ENCODE measurements at places on chromosomes 3 and 15. TPM values are rescaled to one million over a fixed set of nuclear protein-coding genes. Genes with fewer than 3 reads are reported as not detected.

GRCh38 chr15:85749261-85750151 lies 45.2 kb downstream of the KLHL25 start:
- no peak for DNase-seq

- DNase-seq = peak; percentile 59
These were observed 49.2 kb downstream of the CTDSPL start for GRCh38 chr3:37910671-37911400.

DNA sequence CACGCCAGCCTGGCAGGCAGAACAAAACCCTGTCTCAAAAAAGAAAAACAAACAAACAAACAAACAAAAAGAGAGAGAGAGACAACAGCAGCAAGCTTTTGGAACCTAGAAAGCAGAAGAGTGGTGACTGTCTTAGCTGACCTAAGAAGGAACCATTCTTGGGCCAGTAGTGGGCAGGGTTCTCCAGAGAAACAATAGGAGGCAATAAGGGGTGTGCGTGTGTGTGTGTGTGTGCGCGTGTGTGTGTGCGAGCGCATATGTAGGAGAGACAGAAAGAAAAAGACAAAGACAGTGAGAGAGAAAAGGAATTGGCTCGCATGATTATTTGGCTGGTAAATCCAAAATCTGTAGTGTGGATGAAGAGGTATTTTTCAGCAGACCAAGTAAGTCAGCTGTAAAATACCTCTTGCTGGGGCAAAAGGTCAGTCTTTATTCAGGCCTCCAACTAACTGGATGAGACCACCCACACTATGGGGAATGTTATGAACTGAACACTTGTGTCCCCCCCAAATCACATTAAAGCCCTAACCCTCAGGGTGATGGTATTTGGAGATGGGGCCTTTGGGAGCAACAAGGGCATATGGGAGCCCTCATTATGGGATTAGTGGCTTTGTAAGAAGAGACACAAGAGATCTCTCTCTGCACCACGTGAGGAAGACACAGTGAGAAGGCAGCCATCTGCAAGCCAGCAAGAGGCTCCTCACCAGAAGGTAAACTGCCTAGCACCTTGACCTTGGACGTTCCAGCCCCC lies 15.1 kb upstream of the BLM start:
- no peak for DNase-seq

- DNase-seq = no peak
These were observed 146.2 kb downstream of the KLF13 start for GRCh38 chr15:31472636-31473384.

DNA sequence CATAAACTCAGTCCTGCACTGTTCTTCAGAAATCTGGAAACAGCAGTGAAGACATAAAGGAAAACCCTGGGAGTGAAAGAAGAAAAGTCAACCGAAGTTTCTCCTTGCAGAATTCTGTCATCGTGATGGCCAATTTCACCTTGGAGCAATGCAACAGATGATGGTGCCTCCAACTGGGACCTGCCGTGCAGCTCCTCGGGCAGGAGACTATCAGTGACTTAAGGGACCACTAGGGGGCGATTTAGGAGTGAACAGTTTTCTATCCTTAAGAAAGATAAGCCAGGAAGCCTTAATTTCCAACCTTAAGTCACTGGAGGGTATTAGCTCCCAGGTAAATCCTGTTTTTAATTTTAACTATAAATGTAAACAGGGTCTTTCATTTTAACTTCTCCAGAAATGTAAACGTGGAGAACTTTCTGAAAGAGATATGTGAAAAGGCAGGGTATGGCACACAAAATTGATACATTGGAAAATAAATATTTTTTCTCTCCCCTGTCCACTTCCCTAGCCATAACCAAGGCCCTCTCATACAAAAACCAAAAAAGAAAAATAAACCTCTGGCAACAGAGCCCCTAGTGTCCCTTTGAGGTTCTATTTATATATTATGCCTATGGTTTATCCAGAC lies 116.3 kb downstream of the PDZRN3 start:
- DNase-seq = peak; percentile 67

GRCh38 chr3:54447427-54447826 lies 325.1 kb downstream of the CACNA2D3 start:
- DNase-seq = no peak

GRCh38 chr3:55518451-55518850 lies 31.3 kb upstream of the WNT5A start:
- DNase-seq = no peak

- DNase-seq = no peak
These were observed 93.0 kb upstream of the IGSF10 start for GRCh38 chr3:151553888-151554287.

DNA sequence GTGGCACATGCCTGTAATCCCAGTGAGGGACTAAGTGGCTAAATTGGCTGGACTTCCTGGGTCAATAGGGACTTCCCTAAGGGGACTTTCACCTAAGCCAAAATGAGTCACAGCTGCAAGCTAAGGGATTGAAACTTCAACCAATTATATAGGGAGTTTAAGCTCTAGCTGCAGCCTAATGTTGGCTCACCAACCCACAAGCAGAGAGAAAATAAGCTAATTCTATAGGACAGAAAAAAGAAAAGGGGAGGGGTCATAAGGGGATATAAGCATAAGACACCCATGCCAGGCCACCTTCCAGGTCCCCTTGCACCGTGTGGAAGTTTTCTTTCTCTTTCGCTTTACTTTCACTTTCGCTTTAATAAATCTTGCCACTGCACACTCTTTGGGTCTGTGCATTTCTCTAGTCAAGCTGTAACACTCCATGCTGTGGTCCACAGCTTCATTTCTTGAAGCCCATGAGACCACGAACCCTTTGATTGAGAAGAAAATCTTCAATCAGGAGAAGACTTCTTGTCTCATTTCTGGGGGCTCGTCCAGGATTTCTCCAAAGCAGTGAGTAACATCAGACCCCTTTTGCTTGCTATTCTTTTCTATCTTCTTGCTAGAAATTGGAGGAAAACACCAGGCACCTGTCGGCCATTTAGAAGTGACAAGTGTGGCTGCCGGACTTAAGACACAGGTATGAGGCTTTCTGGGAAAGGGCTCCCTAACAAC lies 192.3 kb downstream of the IGSF11 start:
- no peak for DNase-seq

DNA sequence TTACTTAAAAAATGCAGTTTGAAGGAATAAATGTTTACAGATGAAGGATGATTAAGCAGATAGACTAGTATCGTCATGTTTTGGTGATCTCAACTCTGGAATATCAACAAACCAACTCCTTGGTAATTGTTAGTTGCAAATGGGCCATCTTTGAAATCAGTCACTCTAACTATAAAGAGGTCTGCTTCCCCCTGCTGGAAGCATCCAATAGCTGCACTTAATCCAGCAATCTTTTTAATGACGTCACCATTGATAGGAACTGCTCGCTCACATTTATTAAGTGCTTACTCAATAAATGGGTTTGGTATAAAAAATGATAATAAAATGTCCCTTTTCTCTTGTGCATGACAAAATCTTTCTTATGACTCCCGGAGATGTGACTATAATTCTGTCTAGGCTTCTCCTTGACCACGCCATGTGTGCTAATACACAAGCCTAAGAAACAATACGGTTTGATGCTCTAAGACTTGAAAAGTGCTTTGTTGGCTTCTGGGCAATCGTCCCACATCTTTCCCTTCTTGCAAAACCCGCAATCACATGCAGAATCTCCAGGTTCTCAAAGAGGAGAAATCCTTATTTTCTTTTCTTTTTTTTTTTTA lies 227.6 kb upstream of the POU1F1 start:
- DNase-seq = peak; percentile 27

DNA sequence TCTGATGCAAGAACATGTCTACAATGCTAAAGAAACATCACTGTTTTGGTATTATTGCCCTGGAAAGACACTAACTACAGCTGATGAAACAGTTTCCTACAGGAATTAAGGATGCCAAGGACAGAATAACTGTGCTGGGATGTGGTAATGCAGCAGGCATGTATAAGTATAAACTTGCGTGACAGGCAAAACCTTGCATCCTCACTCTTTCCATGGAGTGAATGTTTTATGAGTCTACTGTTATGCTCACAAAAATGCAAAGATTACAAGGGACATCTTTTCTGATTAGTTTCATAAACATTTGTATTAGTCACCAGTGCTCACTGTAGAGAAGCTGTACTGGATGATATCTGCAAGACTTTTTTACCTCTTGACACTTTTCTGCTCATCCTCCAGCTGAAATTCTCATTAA lies 143.6 kb downstream of the NAALADL2 start:
- DNase-seq = no peak

DNA sequence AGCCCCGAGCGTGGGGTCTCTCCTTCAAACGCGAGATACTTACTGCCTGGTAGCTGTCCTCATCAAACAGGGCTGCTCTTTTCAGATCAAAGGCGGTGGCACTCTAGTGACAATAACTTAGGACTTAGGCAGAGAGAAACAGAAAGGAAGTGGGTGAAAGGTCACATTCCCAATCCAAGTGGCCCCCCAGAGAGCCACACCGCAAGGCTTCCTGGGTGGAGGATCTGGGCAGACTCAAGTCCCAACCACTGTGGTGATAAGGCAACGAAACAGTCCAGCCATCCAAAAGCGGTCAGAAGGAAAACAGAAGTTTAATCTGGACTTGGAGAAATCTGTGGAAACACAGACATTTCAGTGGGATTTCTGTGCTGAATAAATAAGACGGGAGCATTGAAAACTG lies 227.2 kb downstream of the ADAMTS17 start:
- no peak for DNase-seq

- no peak for DNase-seq
These were observed 5.7 kb upstream of the TBC1D2B start for GRCh38 chr15:78083186-78083585.

- no peak for DNase-seq
These were observed 196.8 kb upstream of the LPP start for GRCh38 chr3:187957165-187957581.

DNA sequence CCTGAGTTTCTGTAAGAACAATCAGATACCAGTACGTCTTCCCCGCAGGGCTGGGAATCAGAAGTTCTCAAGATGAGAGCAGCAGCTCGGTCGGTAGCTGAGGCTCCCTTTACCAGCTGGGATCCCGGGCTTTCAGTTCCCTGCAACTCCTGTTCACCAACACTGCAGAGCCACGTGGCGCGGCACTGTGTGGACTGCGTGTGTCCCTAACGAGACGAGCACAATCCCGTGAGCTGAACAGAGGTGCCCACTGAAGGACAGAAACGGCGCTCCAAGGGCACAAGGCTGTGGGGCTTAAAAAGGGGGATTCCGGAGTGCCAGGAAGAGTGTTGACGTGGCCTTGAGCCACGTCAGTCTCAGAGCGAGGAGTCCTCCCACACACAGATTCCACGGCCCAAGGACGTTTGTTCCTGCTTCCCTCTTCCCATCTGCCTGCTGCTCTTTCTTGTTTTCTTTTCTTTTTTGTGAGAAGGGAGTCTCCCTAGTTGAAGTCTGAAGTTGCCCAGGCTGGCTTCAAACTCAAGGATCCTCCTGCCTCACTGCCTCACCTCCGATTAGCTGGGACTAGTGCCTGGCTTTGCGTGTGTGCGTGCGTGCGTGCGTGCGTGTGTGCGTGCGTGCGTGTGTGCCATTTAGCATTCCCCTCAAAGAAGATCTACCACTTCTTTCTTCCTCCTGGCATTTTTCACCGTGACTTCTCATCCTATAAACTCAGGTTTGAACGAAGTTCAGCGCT lies 37.1 kb upstream of the RPL35A start:
- no peak for DNase-seq

GRCh38 chr3:106328224-106328623 lies 459.4 kb upstream of the CBLB start:
- no peak for DNase-seq

DNA sequence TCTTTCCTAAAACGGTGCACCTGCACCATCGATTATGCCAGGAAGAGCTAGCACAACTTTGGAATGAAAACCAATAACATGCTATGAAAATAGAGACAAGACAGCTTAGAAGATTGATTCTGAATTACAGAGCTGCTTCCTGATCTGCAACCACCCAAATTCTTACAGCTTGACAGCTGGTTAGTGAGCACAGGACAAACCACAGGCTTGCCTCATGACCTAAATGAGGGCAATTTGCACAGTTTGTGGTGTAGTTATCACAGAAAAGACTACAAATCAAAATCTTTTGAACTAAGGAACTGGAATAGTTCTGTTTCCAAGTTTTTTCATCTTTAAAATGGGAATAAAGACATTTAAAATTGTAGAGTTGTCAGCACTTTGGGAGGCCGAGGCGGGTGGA lies 533.5 kb downstream of the NAALADL2 start:
- DNase-seq = no peak

DNA sequence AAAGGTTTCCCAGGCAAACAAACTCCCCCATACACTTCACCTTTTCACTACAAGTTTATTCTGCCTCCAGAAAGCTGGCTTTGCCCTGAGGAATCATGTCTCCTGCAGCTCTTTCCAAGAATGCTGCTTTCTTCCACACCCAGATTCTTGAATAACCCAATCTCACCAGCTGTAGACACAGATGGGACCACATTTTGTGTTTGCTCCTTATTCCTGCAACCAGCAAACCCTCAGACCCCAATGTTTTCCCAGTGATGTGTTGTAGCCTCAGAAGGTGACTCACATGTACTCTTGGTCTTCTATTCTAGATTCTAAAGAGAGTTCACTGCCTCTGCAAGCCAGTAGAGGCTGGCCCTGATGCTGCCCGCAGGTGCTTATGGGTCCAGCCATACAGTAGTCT lies 23.6 kb upstream of the TRIM59 start:
- no peak for DNase-seq

DNA sequence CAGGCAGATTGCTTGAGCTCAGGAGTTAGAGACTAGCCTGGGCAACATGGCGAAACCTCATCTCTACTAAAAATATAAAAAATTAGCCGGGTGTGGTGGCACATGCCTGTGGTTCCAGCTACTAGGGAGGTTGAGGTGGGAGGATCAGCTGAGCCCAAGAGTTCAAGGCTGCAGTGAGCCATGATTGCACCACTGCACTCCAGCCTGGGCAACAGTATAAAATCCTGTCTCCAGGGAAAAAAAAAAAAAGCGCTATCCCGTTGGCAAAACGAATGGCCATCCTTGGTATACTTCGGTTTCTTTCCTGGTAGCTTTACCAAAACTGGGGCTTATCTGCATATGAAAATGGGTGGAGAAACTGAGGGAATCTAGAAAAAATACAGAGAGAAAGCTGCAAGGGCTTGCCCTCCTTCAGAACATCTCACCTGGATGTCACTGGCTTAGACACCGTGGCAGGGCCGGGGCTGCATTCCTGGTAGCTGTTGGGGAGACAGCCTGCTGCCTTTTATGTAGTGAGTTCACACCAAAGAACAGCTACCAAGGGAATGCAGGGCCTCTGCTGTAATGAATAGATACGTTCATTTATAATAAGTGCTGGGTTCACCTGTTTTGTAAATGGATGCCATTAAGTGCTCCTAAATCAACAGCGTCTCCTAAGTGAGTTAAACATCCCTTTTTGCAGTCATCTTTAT lies 96.0 kb downstream of the IQSEC1 start:
- DNase-seq = no peak

GRCh38 chr3:112297714-112298113 lies 3.7 kb upstream of the SLC9C1 start:
- no peak for DNase-seq

The RETNLB gene
- not detected for polyA plus RNA-seq

The ATP10A gene
- 2.1 TPM for polyA plus RNA-seq

The RBPMS2 gene
- 10.7 TPM for polyA plus RNA-seq

The TIMP4 gene
- polyA plus RNA-seq = 0.53 TPM

The INO80 gene
- polyA plus RNA-seq = 24.7 TPM

The PAQR5 gene
- 36.2 TPM for polyA plus RNA-seq

The GPR15 gene
- polyA plus RNA-seq = not detected

The IGF2BP2 gene
- 117 TPM for polyA plus RNA-seq

The GPR160 gene
- polyA plus RNA-seq = 32.5 TPM

The TMEM108 gene
- polyA plus RNA-seq = 2.4 TPM

The HAUS2 gene
- polyA plus RNA-seq = 20.0 TPM

The SPATA16 gene
- polyA plus RNA-seq = not detected

The NR1I2 gene
- 0.66 TPM for polyA plus RNA-seq

The FAM3D gene
- polyA plus RNA-seq = 2.3 TPM

The TEX55 gene
- polyA plus RNA-seq = not detected

The RBMS3 gene
- polyA plus RNA-seq = 14.4 TPM

The PDE12 gene
- polyA plus RNA-seq = 13.2 TPM
